ENCODE measurements at places on chromosomes 13 and 19.

DNA sequence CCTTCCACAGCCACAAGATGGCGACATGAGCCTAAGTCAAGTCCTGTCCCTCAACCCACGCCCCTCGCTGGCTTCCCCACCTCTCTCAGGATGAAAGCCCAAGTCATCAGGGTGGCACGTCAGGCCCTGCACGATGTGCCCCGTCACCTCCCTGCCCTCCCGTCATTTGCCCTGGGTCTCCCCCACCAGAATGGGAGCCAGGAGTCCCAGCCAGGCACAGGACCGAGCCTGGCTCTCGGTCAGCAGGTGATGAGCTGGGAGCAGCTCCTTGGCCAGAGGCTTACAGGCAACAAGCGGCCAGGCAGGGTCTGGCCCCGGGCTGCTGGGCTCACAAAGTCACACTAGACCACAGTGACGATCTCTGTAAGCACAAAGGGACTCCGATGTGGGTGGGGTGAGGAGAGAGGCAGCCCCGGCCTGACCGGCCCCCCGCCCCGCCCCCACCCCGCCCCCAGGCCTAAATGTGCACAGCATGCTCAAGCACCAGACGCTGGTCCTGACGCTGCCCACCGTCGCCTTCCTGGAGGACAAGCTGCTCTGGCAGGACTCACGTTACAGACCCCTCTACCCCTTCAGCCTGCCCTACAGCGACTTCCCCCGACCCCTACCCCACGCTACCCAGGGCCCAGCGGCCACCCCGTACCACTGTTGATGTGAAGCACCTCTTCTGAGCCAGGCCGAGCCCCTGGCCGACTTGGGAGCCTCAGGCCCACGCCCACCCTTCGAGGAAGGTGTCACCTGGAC lies 7.3 kb downstream of the MRPL4 start:
- peak; percentile 57 for DNase-seq

- no peak for DNase-seq
These were observed 3.1 kb downstream of the ADGRE1 start for GRCh38 chr19:6890401-6890913.

- peak; percentile 91 for DNase-seq
These were observed 5.8 kb upstream of the TPM4 start for GRCh38 chr19:16070366-16070990.

DNA sequence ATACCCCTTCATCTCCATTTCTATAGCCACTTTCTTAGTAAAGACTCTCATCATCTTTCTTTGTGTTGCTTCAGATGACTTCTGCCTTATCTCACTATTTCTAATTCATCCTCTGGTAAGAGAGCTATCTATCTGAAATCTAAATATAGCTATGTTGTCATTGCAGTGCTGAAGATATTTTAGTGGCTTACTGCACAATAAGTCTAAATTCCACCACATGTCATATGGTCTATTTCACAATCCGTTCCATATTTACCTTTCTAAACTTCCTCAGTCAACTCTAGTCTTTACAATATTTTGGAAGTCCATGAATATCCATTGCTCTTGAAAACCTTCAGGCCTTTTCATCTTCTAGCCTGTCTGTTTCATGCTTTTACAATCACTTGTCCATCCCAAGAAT lies 465.1 kb upstream of the SLC10A2 start:
- no peak for DNase-seq

DNA sequence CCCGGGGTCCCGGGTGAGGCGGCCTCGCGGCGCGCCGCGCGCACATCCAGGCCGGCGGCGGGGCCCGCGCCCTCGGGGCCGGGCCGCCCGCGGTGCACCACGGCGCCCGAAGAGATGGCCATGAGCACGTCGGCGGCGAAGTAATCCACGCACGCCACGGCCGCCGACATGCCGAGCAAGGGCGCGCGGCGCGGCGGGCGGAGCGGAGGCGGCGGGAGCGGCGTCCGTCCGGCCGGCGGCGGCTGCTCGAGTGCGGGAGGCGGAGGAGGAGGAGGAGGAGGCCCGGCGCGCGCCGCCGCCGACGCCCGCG lies at the start of gene KLF16:
KLF16 (minus strand) TSS at position 252 of the 310 bp plus-strand sequence; CDS start at position 170, 82 bp downstream.
- DNase-seq: no peak

- DNase-seq: no peak
These were observed 468.7 kb downstream of the TSHZ3 start for GRCh38 chr19:30880551-30880950.

- no peak for DNase-seq
These were observed 277.6 kb upstream of the DACH1 start for GRCh38 chr13:72144636-72145035.

DNA sequence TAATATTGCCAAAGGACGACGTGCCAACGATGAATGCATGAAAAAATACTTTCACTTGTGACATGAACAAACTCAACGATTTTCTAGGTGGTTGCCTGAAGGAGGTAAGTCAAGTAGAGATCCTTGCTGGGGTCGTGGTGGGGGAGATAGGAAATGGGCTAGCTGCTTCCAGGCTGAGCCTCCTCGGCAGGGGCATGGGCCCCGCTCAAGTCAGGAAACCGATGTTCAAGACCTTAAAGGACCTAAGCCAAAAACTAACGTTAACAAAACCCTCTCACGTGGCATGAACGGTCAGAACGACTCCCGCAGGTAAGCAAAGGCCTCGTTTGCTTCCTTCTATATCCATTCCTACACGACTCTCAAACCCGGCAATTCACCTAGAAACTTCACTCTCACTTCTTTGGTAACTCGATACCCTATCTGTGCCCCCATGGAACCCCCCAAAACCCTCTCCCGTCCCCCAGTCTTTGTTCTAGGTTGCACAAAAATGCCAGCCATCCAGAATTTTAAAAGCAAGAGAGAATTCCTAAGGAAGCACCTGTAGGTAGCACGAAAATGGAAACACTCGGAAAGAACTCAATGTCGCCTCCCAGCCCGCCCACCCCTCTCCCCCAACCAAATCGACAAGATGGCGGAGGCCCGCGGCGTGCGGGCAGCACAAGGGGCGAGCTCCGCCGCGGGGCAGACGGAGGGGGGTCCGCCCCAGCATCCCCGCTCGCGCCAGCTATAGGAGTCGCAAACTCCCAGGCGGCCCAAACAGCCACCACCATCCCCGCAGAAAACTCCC lies 13.6 kb downstream of the ACP4 start:
- DNase-seq: no peak

- DNase-seq: no peak
These were observed 36.1 kb downstream of the TBC1D4 start for GRCh38 chr13:75445717-75446499.

- DNase-seq: no peak
These were observed 7.1 kb downstream of the AKAP11 start for GRCh38 chr13:42279080-42279479.

DNA sequence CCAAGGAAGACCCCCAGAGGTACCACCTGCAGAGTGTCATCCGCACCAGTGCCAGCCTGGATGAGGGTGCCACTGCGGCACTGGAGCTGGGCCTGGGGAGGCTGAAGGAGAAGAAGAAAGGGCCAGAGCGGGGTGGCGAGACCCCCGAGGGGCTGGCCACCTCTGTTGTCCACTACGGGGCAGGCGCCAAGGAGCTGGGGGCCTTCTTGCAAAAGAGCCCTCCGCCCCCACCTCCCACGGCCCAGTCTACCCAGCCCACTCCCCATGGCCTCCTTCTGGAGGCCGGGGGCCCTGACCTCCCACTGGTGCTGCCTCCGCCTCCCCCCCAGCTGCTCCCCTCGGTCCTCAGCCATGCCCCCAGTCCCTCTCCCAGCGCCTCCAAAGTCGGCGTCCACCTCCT lies 5.4 kb downstream of the PRR12 start:
- DNase-seq: no peak

- no peak for DNase-seq
These were observed 69.1 kb downstream of the HSPH1 start for GRCh38 chr13:31092646-31093045.

DNA sequence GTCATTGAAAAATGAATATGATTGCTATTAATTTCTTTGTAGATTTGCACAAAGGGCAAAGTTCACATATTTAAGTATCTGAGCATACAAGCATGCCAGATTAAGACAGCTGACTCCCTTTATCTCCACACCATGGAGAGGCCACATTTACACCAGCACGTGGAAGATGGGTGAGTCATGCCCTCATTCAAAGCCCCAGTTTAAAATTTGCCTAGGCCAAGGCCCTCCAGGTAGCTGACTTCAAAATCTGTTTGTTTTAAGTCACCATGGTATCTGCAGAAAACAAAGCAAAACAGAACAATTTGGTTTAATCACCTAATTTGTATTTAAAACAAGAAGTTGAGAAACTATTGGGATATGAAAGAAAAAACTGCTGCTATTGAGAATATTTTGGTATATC lies 109.2 kb downstream of the ESD start:
- DNase-seq: no peak

DNA sequence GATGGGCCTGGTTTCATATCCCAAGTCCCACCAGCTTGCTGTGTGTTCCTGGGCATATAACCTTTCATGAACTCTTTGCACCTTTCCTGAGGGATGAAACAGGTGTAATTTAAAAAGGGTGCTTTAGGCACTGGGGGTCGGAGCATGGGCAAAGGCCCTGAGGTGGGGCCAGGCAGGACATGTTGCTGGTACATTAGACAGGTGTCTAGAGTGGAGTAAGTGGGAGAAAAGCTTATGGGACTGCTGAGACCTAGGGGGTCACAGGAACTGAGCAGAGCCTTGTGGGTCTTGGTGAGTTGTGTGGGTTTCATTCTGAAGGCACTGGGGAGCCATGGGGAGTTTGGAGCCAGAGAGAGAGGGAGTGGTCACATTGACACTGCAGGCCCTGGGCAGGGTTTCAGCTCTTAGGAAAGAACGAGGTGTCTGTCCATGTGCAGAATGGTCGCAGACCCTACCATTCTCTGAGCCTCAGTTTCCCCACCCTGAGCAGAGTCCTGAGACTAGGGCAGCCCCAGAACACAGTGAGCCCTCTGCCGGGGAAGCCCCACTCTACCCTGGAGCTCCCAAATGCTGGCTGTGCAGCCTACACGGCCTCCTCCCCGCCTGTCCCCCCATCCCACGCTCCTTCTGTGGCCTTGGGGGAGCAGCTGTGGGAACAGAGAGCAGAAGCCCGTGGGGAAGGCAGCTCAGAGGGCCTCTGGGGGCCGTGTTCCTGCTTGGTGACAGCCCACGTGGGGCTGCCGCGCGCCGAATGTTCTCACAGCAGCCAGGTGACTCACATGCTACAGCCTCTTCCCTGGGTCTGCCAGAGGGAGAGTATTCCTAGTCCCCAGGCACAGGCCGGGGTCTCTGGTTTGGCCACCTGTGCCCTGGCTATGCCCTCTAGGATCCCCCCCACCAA lies 7.3 kb upstream of the HOMER3 start:
- DNase-seq: no peak

- no peak for DNase-seq
These were observed 32.2 kb upstream of the DOCK9 start for GRCh38 chr13:99009987-99010551.

GRCh38 chr19:47438793-47439220 lies 19.5 kb upstream of the MEIS3 start:
- DNase-seq: no peak

- peak; percentile 30 for DNase-seq
These were observed 103.7 kb upstream of the EDNRB start for GRCh38 chr13:78022164-78022877.

DNA sequence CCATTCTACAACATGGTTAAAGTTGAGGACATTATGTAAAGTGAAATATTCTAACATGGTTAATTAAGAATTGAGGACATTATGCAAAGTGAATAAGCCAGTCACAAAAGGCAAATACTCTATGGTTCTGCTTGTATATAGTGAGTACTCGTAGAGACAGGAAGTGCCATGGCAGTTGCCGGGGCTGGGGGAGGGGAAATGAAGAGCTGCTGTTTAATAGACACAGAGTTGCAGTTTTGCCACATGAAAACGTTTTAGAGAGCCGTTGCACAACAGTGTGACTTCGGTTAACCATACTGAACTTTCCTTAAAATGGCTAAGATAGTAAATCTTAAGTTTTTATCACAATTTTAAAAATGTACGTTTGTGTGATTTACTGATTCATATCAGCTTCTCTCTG lies 176.9 kb downstream of the SHISA2 start:
- no peak for DNase-seq

DNA sequence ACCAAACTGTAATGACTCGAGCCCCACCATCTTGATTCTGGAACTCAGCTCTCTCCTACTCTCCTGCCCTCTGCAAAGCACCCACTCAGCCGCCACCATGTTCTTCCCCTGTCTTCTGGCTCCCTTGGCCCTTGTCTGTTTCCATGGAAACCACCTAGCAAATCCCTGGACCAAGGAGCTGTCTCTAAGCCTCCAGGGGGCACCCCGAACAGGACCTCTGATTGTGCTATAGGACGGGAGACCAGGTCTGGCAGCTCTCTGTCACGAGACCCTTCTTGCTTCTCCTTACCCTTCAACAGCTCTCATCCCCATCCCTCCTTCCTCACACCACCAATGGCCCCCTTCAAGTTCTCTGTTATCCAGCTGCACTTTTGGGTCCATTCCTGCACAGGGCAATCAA lies 277.7 kb upstream of the ZNF507 start:
- DNase-seq: no peak

DNA sequence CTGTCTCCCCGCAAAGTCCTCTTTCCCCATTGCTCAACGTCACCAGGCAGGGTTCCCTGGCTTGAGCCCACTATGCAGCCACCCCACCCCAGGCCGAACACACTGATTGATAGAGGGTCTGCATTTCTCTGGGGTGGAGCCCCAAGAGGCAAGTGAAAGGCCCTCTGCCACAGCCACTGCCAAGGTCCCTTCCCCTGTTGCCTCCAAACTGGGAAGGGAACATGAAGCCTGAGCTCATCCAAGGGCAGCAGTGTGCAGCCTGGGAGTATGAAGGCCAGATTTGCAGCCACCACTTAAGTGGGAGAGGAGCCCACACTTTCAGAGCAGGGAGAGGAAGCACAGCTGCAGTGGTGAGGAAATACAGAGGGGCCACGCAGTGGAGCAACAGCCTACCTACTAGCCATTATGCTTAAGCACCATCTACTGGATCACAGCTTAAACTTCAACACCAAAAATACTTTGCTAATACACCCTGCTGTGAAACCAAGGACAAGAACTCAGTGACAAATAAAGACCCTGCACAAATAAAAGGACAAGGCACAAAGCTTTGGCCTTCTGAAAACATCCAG lies 48.6 kb downstream of the UBL3 start:
- DNase-seq: no peak

GRCh38 chr13:27534981-27535380 lies 84.6 kb upstream of the MTIF3 start:
- no peak for DNase-seq

Data from germinal center (tissue), 1 donor.